Activated naive CD8-positive, alpha-beta T cell treated with anti-CD3 and anti-CD28 coated beads, Interleukin-2, amount 50 U/mL, for 16 hours (primary cell): ENCODE measurements at places on chromosomes 11 and 22.

GRCh38 chr11:3639841-3640240, 2.0 kb downstream of the ART5 start:
- DNase-seq, result no peak

DNA sequence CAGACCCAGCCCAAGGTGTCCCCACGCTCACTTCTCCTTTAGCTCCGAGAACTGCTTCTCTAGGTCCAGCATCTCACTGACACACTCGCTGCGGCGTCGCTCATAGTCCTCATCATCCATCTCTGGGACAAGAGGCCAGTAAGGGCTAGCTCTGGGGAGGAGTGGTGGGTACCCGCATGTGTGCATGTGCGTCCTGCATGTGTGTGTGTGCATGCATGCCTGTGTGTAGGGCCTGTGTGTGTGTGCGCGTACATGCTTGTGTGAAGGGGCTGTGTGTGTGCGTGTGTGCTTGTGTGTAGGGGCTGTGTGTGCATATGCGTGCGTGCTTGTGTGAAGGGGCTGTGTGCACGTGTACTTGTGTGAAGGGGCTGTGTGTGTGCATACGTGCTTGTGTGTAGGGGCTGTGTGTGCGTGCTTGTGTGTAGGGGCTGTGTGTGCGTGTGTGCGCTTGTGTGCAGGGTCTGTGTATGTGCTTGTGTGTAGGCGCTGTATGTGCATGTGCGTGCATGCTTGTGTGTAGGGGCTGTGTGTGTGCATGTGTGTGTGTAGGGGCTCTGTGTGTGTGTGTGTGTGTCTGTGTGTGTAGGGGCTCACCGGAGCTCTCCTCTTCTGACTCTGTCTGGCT, 3.3 kb downstream of the BRMS1 start:
- no peak for DNase-seq

DNA sequence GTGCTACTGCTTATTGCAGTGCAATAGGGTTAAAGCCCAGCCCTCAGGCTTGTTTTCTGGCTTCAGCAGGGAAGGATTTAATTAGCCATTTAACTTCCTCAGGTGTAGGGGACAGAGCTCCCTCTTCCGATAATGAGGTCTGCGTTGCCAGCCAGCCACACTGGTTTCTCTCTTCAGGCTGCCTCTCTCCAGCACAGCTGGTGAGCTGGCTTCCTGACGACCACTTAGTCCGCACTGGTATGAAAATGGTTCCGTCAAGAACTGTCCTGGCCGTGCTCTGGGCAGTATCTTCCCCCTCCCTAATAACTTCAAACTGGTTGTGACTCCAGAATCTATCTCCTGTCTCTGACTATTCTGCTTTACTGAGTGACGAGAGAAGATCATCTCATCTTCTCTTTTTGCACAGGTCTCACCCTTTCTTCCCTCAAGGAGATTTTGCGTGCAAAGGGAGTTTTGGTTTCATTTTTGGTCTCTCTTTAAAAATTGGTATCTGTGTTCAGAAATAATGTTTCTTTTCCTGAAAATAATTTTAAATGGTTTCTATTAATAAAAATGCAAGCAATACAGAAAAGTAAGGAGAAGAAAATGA, 49.2 kb downstream of the CNTN5 start:
- no peak for DNase-seq

DNA sequence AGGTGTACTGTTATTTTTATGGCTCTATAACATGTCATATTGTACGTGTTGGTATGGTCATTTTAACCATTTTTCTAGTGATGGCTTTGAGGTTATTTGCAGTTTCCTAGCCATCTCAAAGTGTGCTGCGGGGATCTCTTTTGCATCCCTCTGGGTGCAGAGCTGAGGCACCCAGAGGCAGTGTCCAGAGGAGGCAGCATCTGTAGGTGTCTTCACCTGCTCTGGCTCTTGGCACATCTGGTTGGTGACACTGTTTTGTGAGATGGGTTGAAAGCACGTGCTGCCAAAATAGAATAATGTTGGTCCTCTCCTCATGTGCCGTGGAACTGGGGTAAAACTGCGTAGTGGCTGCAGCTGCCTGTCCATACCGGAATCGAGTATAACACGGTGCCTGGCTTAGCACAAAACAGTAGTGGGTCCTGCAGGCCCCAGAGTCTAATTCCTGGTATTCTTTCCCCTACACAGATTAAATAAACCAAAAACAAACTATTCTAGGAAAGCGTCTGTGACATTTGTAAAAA, 12.9 kb downstream of the NEAT1 start:
- no peak for DNase-seq
